ENCODE measurements at places on chromosomes 7 and 10.

GRCh38 chr10:100766693-100767421, 21.5 kb downstream of the PAX2 start:
- DNase-seq: no peak

DNA sequence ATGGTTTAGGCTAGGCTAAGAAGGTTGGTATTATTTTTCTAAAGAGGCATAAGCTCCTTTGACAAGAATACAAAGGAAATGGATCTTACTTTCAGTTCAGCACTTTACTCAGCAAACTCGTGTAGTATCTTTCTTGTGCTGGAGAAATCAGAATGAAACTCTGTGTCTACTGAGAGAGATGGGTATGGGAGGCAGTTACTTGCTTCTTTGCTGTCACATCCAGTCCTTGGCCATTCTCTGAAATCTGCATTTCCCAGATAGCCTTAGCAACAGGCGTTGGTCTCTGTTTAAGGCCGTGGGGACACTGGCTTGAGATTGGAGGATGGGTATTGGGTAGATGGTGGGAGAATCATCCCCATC, 180.5 kb downstream of the NRP1 start:
- no peak for DNase-seq

DNA sequence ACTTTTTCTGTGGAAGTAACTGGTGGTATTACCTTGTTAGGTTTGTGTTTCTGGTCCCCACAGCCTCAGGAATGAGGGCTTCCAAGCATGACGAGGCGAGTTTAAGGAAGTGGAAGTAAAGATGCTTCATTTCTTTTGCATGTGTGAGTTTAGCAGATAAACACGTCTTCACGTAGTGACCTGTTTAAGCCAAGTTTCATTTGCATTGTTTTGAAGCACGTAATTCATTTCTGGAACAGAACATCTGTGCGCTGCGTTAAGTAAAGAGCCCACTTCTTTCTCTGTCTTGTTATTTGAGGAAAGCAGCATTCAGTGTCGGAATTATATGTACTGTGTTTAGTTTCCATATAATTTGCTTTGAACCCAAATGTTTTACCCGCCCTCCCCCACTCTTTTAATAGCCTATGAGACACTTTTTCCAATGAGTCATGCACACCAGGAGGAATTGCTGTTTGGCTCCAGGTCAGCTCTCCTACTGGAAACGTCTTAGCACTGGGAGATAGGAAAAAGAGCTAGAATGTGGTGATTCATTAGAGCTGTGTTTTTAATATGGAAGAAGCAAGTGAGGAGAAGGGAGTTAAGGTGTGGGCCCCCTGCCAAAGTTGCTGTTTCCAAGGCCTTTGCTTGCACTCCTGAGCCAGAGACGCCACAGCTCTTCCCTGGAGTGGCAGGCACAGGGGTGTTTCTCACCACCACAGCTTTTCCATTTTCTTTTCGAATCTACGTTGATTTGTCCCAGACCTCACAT, 36.7 kb downstream of the BTBD16 start:
- DNase-seq: no peak

DNA sequence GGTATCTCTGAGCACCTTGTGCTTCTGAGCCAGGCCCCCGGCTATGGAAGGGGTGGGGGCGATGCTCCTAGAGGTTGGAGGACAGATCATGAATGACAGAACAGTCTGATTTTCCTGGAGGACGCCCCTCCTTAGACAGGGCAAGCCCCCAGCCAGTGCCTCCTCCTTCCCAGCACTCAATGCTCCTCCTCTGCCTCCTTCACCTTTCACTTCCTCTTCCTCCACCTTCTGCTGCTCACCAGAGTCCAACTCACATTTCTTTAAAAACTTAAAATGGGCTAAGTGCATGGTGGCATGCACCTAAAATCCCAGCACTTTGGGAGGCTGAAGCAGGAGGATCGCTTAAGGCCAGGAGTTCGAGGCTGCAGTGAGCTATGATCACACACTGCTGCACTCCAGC, 71.1 kb upstream of the CUX1 start:
- DNase-seq: no peak

GRCh38 chr7:155205368-155206317, 92.0 kb upstream of the INSIG1 start:
- DNase-seq: peak; percentile 87

DNA sequence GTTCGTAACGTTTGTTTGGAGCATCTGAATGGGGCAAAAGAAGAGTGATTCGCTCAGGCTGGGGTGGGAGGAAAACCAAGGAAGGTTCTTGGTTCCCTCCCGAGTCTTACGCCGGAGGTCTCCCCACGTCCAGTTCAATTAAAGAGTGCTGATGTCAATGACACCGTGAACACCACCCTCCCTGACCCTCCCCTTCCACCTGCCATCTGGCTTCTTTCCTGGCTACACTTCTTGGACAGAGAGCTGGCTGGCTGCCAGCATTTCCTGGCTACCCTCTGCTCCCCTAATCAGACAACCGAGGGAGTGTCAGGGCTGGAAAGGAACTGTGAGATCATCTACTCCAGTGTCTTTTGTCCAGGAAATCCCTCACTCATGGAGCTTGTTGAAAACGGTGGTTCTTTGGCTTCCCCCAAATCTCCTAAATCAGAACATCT, 24.1 kb upstream of the FFAR4 start:
- no peak for DNase-seq

DNA sequence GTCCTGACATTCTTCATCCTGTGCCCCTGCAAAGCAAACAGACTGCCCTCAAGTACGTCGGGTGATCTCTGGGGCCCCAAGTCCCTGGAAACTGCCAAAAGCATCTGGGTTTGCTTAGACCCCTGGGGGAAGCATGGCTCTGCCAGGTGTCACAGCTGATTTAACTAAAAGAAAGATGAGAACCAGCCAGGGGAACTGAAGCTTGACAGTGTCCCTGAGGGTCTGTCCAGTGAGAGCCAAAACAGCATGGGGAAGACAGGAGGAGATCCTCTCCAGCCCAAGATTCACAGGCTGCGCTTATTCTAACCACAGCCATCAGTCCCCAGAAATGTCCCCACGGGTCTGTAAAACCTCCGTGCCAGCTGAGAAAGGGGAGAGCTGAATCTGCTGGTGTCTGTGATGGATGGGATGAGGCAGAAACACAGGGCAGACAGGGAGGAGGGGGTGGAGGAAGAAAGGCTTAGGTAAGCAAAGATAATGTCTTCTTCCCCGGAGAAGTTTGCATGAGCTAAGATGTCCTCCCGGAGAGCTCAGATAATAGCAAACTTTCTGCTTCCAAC, 21.3 kb downstream of the CCDC3 start:
- no peak for DNase-seq

- DNase-seq: no peak
These were observed 11.5 kb downstream of the ELFN1 start for GRCh38 chr7:1681581-1681980.

- no peak for DNase-seq
These were observed 125.1 kb downstream of the PLXNA4 start for GRCh38 chr7:132451161-132451560.

- no peak for DNase-seq
These were observed 169.4 kb downstream of the CCDC3 start for GRCh38 chr10:12832096-12832495.

DNA sequence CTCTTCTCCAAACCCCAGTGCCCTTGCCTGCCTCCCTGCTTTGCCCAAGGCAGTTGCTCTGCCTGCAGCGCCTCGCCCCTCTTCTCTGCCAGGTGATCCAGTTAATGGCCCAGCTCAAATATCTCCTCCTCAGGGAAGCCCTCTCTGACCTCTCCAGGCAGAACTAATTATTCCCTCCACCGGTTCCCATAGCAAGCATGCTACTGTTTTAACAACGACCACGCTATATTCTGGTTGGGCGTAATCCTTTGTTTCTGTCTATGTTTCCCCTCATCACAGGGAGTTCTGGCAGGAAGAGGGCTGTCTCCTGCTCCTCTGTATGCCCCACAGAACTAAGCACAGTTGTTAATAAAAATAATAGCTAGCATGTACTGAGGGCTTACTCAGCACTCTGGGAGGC, 36.8 kb upstream of the R3HCC1L start:
- no peak for DNase-seq

GRCh38 chr10:10482613-10483012, 535.1 kb upstream of the CELF2 start:
- DNase-seq: no peak

DNA sequence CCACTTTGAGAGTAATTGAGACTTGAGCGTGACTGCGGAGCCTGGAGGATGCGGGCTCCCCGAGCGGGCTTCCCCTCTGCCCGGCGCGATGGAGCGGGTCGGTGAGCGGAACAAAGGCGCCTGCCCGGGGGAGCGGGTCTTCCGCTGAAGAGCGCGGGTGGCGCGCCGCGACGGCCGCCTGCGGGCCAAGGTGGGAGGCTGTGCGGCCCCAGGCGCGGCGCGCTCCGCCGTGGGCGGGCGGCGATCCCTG, at the start of gene GALNT17:
Gene GALNT17 (plus strand): TSS at position 18 of the 250 bp plus-strand sequence.
- no peak for DNase-seq

DNA sequence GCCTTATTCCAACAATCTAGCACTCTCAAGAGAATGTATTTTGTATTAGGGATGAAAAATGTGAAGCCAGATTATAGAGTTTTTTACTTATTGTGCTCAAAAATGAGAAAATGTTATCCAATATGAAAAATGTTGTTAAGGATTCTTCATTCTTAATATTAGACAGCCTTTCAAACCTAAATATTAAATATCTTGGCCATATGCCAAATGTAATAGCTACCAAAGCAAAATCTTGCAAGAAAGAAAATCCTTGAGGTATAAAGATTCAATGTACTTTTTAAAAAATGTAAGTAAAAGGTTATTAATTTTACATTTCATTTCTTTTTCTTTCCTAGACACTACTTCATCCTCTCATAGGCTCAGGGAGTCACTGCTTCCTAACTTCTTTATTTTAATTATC, 33.4 kb downstream of the MET start:
- no peak for DNase-seq

GRCh38 chr7:111955616-111956015, 250.6 kb downstream of the DOCK4 start:
- DNase-seq: no peak

GRCh38 chr10:121495719-121496118, 102.5 kb downstream of the FGFR2 start:
- no peak for DNase-seq

- no peak for DNase-seq
These were observed 19.1 kb downstream of the ADAM12 start for GRCh38 chr10:126369125-126369710.

- DNase-seq: no peak
These were observed 7.4 kb upstream of the SAMD8 start for GRCh38 chr10:75103881-75104686.

GRCh38 chr7:8260871-8261694, 884 bp downstream of the ICA1 start:
- peak; percentile 3 for DNase-seq

GRCh38 chr7:111872450-111873325, 310.4 kb upstream of the IMMP2L start:
- no peak for DNase-seq

- DNase-seq: no peak
These were observed 3.1 kb downstream of the NACAD start for GRCh38 chr7:45085619-45086200.

DNA sequence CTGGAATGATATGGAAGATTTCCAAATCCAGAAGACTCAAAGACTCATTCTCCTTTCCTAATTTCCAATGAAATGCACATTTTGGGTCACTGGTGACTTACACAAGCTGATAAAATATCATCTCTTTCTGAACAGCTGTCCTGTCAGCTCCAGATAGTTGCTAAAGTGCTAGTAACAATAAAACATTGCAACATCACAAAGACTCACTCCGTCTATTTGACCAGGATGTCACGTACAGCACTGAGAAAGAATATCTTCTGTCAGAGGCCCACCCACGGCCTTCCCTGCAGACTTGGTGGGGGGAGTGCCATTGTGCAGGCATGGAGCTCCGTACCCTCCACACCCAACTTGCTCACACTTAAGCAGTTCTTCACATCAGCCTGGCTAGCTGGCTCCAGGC, 78.9 kb upstream of the EGR2 start:
- no peak for DNase-seq

DNA sequence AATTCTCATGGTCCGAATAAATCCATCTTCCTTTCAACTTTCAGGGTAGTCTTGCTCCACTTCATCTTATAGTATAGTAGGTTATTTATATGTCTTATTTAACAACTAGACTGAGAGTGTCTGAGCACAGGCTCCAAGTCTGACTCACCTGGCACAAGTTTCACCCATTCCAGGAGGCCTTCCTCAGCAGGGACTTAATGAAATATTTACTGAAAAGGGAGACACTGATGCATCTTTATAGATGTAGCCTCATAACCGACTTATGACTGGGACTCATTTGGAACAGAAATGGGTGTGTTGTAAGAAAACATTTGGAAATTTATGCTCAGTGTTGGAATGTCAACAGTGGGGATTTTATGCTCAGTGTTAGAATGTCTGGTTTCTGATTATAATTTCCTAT, 59.9 kb downstream of the CH25H start:
- DNase-seq: no peak

- no peak for DNase-seq
These were observed 208.5 kb downstream of the TRIL start for GRCh38 chr7:28749638-28750037.

DNA sequence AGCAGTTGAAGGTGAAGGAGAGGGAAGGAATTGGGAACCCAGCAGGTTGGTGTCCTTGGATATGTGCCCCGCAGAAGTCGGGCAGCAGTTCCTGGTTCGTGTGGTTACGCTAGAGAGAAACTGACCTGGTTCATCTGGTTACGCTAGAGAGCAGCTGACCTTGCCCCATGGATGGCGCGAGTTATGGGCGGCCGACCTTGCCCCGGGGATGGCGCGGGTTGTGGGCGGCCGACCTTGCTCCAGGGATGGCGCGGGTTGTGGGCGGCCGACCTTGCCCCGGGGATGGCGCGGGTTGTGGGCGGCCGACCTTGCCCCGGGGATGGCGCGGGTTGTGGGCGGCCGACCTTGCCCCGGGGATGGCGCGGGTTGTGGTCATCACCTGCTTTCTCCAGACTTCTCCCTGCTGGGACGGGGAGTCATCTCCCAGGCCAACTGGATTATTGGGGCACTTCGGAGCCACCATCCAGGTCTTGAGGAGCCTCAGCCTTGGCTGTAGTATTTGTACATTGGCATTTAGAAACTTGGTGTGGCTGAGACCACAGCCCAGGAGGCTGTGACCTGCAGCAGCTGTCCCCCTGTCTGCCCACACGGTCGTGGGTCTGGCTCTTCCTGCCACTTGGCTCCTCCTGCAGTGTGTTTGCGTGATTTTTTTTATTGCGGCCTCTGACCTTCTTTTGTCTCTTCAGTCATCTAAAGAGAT, 6.1 kb downstream of the GET4 start:
- no peak for DNase-seq

- no peak for DNase-seq
These were observed 14.7 kb downstream of the TMEM60 start for GRCh38 chr7:77783545-77783944.

- DNase-seq: no peak
These were observed 77.0 kb upstream of the SEMA3A start for GRCh38 chr7:84271543-84271942.

DNA sequence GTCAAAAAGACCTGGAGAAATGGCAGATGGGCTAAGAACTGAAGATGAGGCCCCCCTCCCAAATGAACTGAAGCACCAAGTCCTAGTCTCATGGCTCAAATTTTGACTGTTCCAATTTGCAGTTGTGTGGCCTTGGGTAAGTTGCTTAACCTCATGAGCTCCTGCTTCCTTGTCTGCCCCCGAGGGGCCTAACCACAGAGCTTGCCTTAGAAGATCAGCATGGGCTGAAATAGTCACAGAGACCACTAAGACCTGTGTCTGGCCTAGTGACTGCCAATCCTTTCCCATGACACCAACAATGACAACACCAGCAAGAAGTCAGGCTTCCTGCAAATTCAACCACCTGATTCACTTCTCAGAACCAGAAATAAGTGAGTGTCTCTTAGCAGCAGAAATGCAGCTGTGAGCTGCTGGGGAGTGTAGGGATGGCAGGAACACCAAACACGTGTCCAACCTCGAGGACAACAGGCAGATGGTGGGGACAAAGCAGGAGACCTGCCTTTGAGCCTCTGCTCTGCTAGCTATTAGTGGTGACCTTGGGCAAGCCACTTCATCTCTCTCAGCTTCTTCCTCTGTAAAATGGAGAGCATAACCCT, 23.7 kb downstream of the CRHR2 start:
- DNase-seq: no peak

Data from stimulated activated CD4-positive, alpha-beta T cell treated with anti-CD3 and anti-CD28 coated beads, Interleukin-4, amount 100 ng/mL, for 48 hours (primary cell).